ENCODE measurements at places on chromosomes 6 and 20.
A peak's percentile ranks its signal among the peaks of the same experiment; 100 is the strongest.

- DNase-seq: no peak
Observed at GRCh38 chr20:17841751-17842215, 126.8 kb downstream of the SNX5 start.

DNA sequence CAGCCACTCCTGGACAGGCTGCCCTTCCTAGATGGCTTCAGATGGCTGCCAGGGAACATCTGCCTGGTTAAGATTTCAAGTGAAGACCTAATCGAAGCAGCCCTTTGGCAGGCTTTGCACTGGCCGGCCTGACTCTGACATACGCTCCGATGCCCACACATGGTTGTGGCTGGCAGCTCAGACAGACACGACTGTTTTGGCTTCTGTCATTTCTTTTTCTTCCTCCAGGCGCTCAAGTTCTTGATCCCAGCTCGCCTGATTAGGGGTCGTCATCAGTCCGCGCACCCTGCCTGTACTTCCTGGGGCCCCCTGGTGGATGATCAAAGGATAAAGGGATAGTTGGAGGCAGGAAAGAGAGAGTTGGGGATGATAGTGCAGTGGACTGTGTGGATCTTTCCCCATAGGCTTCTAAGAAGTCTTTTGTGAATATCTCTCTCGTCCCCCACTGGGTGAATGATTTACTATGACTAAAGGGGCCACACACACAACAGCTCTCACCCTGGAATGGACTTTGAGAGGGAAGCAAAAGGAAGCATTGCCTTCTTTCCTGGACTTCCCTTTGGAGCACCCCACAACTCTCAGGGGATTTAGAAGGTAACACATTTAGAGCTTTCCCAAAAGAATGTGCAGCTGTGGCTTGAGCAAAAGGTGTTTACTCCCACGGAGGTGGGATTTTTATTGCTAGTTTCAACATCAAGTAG lies 21.4 kb upstream of the TRAM2 start:
- DNase-seq: peak; percentile 86

- peak; percentile 21 for DNase-seq
Observed at GRCh38 chr6:160931378-160932310, 59.9 kb upstream of the MAP3K4 start.

- no peak for DNase-seq
Observed at GRCh38 chr6:6960571-6961251, 147.1 kb upstream of the RREB1 start.

- no peak for DNase-seq
Observed at GRCh38 chr20:1946442-1946761, 47.5 kb downstream of the PDYN start.
